ENCODE measurements at places on chromosomes 7 and 10. TPM values are rescaled to one million over a fixed set of nuclear protein-coding genes. Genes with fewer than 3 reads are reported as not detected.

Gene GPR15LG
- total RNA-seq: not detected

DNA sequence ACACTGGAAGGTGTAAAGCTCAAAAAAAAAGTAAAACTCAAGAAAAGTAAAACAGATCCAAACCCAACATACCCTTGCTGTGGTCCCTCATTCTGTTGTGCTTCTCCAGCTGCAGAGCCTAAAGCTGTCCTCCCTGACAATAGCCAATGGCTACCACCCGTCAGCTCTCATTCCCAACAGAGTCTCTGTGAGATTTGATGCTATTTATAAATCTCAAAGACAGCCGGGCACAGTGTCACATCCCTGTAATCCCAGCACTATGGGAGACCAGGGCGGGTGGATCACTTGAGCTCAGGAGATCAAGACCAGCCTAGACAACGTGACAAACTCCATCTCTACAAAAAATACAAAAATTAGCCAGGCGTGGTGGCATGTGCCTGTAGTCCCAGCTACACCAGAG lies 116.0 kb downstream of the KMT2E start:
- H3K27ac ChIP-seq: no peak overlapping the region
- H3K27me3 ChIP-seq: no peaks in the 10 kb centered on the region
- H3K4me3 ChIP-seq: no peak overlapping the region
- DNase-seq: no peak

- H3K27ac ChIP-seq: no peak overlapping the region
- DNase-seq: no peak
- no peaks in the 10 kb centered on the region for H3K4me1 ChIP-seq
- no peak overlapping the region for H3K4me3 ChIP-seq
- no peaks in the 10 kb centered on the region for H3K36me3 ChIP-seq
- no peaks in the 10 kb centered on the region for H3K27me3 ChIP-seq
Observed at GRCh38 chr7:122383934-122384333, 79.4 kb upstream of the FEZF1 start.

DNA sequence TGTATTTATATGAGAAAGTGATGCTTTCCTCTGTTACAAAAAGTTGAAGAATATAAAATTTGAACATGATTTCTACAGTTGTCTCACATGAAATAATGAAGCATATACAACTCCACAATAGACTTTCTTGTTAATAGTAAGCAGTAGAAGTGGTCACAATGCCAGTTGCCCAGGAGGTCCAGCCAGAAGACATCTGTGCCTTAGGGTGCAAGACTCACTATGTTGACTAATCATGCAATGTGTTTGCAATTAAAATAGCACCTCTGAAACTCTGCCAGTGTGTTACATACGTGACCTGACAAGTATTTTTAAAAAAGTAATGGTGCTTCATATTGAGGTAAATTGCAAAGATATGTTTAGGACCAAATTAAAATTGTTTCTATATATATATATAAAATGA lies 547.2 kb downstream of the ETV1 start:
- peak; percentile 26 for DNase-seq
- no peaks in the 10 kb centered on the region for H3K36me3 ChIP-seq
- no peak overlapping the region for H3K27ac ChIP-seq
- H3K4me3 ChIP-seq: no peak overlapping the region
